ENCODE measurements at places on chromosomes 2 and 18.

DNA sequence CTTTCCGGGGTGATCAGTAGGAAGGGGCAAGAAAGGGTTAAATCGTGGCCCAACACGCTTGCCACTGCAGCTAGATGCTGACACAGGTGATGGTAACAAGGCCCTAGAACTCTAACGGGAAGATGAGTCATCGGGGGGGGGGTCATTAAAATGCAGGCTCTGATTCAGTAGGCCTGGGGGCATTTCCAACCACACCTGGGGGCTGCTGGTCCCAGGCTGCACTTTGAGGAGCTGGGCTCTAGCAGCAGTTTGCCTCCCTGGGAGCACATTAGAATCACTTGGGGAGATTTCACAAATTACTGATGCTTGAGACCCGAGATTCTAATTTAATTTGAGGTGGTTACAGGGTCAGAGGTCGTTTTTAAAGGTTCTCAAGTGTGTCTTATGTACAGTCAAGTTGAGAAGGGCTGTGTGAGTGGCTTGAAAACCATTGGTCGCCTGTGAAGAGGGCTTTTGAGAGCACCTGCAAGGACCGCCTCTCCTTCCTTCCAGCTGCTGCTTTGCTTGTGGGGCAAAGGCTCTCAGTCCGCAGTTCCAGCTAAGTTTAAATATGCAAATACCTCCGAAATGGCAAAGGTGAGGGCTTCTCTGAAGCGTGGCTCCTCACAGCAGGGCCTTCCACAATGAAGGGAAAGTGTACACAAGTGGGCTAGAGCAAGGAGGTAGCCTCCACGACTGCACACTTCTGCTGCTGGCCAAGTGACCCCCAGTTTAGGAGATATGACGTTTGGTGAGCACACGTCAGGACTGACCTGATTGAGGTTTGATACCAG, 128.0 kb upstream of the MSH6 start:
- no peak for DNase-seq

GRCh38 chr2:64989982-64990614, 899 bp downstream of the SLC1A4 start:
- DNase-seq, result no peak

- DNase-seq, result no peak
Observed at GRCh38 chr2:21372654-21373053, 248.9 kb downstream of the TDRD15 start.

- DNase-seq, result no peak
Observed at GRCh38 chr2:9824956-9825720, 18.1 kb upstream of the TAF1B start.
